ENCODE measurements at places on chromosomes 2 and 18.
A peak's percentile ranks its signal among the peaks of the same experiment; 100 is the strongest.

DNA sequence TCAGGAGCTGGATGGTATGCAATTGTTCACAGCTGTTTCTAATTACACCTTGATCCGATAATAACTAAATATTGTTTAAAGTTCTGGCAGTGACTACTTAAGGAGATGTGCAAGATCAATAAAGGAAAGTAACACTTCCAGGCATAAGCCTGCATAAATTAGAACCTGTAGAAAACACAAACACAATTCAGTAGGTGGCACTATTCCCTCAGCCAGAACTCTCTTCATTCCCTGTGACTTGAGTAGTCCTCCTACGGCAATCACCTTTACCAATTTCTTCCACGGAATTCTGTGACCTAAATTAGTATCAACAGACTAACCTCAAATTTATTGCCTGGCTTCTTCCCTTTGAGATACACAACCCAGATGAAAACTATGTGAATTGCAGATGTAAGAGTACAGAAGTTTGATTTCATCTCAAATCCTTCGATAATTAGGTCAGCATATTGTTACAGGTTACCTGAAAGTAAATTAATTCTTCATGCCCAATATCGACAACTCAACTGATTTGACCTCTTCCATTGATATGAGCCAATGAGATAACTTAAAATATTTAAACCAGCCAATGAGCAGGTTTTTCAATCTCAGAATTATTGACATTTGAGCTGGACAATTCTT, 137.8 kb downstream of the PID1 start:
- DNase-seq, result no peak

- DNase-seq, result no peak
Observed at GRCh38 chr2:146228020-146228393, 1616.8 kb upstream of the ACVR2A start.

DNA sequence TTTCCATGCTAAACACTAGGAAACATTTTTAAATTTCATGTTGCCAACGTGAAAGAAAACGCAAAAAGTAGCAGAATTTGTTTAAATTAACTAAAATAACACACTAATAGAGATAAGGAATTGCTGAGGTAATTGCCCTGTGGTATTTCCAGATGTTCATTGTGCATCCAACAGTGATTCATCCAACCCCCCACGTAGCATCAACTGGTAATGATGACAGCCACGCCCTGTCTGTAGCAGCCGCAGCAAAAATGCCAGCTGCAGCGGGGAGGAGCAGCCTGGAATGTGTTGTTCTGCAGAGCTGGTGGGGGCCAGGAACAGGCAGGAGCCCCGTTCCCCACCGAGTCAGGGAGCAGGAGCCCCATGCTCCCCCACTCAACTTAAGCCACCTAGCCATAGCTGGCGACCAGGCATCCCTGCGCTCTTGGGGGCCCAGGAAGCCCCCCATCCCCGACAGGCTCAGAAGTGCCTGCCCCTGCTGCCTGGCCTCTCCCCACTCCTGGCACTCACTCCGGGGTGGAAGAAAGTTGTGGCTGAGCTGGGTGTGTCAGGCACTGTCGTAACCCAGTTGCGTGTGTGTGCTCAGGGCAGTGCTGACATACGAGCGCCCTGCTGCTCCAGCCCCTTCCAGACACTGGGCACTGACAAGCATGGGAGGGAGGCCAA, 695.1 kb upstream of the ACVR2A start:
- no peak for DNase-seq

GRCh38 chr2:242075696-242076095, 206.2 kb downstream of the RTP5 start:
- no peak for DNase-seq

- DNase-seq, result no peak
Observed at GRCh38 chr2:18311420-18312195, 248.8 kb downstream of the RDH14 start.

DNA sequence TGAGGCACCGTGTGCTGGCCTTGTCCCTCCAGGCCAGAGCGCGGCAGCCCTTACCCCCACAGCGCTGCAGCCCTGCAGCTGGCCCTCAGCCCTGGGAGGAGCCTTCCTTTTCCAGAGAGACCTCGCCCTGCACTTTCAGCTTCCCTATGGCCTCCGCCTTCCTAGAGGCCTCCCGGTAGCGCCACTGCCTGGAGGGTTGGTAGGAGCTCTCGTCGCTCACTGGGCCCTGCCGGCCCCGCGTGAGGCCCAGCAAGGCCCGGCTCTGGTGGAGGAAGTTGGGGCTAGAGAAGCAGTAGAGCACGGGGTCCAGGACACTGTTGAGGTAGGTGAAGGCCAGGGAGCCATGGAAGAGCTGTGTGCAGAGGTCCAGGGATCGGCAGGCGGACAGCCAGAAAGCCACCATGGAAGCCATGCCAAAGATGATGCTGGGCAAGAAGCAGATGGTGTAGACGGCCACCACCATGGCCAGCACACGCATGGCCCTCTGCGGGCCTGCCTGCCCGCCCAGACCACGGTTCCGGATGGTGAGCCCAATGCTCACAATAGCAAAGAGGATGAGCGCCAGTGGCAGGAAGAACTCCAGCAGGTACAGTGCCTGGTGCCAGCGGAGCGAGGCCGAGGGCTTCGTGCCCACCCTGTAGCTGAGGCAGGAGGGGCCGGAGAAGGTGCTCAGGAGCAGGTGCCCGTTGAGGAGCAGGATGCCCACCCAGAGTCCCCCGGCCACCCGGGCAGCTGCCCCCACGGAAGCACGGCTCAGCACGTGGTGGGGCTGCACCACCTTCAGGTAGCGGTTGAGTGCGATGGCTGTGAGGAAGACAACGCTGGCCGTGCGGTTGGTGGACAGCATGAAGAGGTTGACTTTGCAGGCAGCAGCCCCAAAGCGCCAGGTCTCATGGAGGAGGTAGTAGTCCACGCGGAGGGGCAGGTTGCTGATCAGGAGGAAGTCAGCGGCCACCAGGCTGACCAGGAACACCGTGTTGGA, 821 bp downstream of the OXER1 start:
- no peak for DNase-seq

GRCh38 chr18:36406805-36407204, 109.3 kb downstream of the FHOD3 start:
- DNase-seq, result no peak

GRCh38 chr18:42176599-42176998, 221.6 kb downstream of the PIK3C3 start:
- no peak for DNase-seq

DNA sequence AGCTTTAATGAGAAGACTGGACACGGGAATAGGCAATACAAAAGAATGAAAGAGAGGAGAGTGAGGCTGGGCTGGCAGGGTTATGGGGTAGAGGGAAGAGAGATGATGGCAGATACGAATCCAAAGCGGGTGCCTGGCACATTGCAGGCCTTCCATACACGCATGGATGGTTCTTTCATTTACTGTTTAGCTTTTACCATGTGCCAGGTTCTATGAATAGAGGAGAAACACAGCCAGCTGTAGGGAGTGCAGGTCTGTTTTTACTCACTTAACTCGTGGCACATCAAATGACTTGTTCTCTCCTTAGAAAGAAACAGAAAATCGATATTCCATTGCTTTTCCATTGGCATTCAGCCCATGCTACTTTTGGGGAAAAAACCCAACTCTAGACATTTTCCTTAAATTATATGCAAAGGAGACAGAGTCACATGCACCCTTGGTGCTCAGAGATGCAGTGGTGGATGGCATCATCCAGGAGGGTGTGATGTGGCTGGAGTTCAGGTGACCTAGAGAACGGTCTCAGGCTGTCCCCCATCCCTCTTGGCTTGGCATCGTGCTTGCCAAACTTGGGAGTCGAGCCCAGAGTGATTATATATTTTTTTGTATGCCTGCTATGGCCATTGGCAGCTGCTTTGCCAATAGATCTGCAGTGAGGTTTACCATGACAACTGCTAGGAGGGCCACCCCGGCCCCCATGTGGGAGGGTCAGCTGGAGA, 6.2 kb downstream of the LTBP1 start:
- no peak for DNase-seq

DNA sequence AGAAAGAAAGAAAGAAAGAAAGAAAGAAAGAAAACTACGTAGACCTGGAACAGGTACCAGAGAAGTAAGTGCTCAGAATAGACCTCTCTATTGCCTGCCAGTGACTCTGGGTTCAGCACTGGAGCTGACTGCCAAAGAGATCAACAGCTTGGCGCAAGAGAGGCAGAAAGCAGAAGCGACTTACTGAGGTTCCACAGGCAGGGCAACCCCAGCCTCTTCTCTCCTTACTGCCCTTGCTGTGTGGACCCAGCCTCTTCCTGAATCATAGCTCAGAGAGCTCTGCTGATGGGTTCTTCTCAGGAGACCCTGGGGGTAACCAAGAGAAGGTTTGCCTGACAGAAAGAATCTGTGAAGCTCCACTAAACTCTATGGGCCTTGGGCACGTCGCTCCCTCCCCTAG, 7.1 kb downstream of the CAPN13 start:
- no peak for DNase-seq

- no peak for DNase-seq
Observed at GRCh38 chr2:99662761-99663341, 173.0 kb upstream of the REV1 start.

GRCh38 chr2:179987916-179988315, 19.2 kb downstream of the CWC22 start:
- no peak for DNase-seq

- DNase-seq, result no peak
Observed at GRCh38 chr18:36493349-36494159, 196.0 kb downstream of the FHOD3 start.

DNA sequence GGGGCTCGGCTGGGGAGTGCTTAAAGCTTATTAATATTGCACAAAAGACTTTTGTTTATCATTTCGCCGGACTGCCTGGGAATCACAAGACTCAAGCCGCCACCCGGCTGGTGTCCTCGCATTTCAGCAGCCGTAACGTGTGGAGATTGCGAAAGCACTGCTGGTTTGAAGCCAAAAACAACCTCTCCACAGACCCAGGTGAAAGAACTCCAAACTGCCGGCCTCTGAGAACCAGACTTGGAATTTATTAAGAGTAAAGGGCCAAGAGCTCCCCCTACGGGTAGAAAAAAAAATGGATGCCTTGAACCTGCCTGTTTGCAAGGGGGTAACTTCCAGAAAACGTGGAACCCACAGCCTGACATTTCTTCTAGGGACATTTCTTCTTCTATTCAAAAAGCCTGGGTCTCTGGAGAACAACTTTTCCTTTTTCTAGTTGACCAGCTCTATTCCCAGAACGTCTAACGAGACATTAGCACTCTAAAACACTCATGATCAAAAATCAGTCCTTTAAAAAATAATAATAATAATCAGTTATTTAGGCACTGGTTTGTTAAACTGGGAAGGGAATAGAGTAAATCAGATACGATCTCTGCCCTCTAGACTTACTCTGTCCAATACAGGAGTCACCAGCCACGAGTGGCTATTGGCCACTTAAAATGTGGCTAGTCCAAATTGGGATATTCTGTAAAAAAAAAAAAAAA, 216.3 kb downstream of the C1D start:
- DNase-seq, result peak; percentile 7

DNA sequence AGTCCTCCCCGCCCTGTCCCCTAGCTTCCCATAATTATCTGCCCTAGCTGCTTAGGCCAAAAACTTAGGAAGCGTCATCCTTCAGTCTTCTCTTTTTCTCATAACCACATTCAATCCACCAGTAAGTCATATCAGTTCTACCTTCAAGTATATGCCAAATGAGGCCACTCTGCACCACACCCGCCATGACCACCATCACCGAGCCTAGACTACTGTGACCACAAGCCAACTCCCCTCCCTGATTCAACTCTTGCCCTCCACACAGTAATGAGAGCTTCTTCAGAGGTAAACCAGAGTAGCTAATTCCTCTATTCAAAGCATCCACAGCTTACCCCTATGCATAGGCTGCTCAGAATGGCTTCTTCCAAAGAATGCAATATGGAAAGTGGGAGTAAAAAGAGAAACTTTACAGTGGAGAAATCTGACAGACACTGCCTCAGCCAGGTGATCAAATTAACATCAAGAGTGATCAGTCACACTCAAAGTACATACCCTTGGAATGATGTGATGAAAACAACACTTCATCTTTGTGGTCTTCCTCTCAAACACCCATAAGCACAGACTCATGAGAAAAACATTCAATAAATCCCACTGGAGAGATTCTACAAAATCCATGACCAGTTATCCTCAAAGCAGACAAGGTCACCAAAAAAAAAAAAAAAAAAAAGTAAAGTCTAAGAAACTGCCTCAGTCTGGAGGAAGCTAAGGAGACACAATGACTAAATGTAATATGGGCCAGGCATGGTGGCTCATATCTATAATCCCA, 17.7 kb downstream of the MBOAT2 start:
- no peak for DNase-seq

- no peak for DNase-seq
Observed at GRCh38 chr2:96894151-96894531, 24.3 kb upstream of the SEMA4C start.

- no peak for DNase-seq
Observed at GRCh38 chr2:167965907-167966761, 281.3 kb downstream of the STK39 start.

- DNase-seq, result no peak
Observed at GRCh38 chr2:109164739-109165221, 35.8 kb downstream of the SH3RF3 start.

DNA sequence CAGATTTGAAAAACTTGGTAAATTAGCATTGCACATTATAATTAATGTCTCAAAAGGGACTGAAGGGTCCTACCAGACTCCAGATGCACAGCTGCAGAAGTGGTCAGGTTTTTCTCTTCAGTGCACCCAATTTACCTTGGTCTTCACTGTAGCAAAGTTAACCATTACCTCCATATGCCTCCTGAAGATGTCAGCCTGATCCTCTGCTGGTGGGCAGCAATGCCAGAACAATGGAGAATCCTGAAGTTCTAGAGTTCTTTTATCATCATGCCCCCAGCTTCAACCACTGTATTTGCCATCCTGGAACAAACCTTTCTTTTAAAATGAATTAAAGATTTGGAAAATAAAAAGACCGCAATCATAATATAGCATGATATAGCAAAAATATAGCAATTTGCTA, 1774.8 kb upstream of the CELF4 start:
- no peak for DNase-seq

- DNase-seq, result no peak
Observed at GRCh38 chr2:202545931-202546330, 88.8 kb upstream of the FAM117B start.

GRCh38 chr2:127051116-127052056, 55.6 kb downstream of the BIN1 start:
- no peak for DNase-seq

- DNase-seq, result no peak
Observed at GRCh38 chr18:54267701-54268100, 1.6 kb upstream of the POLI start.

DNA sequence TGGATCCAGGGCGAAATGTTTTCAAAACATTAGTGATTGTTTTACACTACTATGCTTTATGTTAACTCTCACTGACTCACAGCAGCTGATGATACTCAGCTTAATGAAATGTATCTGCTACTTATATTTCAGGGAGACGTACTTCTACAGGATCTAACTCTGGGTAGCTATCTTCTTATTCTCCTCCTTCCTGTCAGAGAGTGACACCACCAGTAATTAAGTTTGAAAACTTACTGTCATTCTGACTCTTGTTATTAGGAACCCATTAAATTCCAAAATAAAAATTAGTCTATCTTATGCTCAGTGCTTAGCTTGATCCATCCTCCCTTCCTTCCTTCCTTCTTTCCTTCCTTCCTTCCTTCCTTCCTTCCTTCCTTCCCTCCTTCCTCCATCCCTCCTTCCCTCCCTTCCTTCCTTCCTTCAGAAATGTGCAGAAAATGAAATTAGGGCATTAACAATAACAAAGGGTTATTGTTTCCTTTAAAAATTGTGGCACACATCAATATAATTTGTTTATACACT, 441.1 kb downstream of the MEIS1 start:
- no peak for DNase-seq

- no peak for DNase-seq
Observed at GRCh38 chr2:144378551-144378950, 141.4 kb downstream of the ZEB2 start.

GRCh38 chr2:217988840-217989204, 14.0 kb downstream of the TNS1 start:
- DNase-seq, result no peak

GRCh38 chr18:63774511-63774910, 707 bp upstream of the SERPINB7 start:
- no peak for DNase-seq
